NCI-H1930 (cell line): ENCODE measurements at places on chromosomes 6 and 20.

- DNase-seq: no peak
These were observed 2.5 kb downstream of the SRMS start for GRCh38 chr20:63544958-63545516.

DNA sequence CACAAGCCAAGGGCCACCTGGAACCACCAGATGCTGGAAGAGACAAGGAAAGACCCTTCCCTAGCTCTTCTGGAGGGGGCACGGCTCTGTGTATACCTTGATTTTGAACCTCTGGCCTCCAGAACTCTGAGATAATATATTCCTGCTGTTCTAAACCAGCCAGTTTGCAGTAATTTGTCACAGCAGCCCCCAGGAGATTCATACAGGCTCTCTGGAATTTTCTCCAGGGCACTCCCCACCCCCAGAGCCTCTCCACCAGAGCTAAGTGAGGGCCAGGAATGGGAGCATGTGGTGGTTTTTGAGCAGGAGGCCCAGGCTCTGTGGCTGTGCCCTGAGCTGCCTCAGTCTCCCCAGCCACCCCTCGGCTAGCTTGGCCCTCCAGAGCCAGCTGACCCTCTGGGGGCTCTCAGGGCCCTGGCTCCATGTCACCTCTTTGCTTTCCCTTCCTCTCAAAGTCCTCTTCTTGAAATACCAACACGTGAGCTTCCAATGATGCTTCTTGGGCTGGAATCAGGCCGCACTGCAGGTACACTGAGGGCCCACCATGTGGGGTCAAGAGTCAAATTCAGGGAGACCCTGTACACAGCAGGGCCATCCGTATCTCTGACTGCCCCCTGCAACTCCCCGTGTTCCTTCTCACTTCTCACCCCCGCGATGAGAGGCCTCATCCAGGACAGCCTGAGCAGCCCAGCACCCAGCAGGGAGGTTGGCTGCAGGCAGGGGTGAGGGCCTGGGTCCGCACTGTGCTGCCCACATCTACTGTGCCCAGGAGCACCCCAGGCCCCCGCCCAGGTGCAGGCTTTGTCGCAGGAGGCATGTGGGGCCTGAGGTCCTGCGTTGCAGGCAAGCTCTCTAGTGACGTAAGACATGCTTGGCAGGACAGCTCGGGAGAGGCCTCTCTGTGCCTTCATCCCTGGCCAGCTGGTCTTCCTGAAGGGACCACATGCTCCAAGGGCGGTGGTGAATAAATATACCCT lies 155.5 kb downstream of the ANKRD60 start:
- DNase-seq: no peak

DNA sequence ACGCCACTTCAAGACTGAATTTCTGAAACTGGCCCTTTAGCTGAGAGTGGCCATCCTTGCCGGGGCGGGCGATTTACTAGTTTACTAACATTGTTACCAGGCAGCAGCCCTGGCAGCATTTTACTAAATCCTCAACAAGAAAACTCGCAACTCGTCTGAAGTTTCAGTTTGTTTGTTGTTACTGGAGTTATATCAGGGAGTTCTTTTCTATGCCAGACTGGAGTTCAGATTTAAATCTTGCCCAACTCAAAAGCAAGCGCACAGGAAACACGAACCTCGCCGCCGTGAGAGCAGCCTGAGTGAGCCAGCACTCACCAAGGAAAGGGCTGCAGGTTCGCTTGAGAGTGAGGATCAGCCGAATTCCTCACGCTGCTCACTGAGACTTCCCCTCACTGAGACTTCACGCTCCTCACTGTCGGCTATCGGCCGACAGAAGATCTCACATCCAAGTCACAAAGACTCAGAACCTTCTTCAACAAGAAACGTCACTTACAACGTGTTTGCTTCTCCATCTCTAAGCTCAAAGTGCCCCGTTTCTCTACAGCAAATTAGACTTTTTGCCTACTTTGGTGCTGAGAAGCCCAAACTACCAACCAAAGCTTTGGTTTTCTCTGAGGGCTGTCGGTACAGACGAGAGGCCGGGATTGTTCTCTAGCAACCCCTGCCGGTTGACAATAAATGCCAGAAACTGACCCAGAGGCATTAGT lies 78.9 kb downstream of the OLIG3 start:
- DNase-seq: no peak

DNA sequence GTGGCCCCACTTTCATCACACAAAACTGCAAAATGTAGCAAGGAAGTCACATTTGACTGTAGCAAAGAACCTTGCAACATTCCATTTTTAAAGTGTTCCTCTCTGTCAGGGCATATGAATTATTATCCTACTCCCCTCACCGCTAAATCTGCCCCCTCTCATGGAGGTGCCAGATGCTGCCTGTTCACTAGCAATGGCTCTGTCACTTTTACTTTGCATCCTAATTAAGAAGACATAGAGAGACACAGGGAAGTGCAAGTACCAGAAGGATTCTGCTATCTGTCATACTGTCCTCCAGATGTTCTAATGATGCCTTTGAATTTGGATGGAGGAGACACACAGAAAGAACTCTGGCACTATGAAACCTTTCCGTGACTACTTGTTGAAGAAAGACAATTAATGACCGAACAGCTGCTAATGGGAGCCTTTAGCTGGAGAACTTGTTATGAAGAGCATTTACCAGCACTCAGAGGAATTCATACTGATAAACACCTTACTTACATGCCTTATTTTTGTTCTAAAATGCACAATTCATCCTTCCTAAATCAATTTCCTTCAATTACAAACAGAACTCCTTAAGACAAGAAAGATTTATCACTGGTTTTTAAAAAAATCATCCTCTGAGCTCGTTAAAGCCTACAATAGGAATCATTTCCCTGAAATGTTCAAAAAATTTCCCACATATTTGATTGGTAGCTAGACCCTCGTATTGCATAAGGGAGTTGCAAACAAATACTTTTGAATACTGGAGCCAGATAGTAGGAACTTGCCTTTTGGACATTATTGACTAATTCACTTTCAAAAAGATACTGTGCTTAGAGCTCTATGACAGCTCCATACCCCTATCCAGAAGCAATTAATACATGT lies 292.6 kb downstream of the UBE3D start:
- DNase-seq: no peak

DNA sequence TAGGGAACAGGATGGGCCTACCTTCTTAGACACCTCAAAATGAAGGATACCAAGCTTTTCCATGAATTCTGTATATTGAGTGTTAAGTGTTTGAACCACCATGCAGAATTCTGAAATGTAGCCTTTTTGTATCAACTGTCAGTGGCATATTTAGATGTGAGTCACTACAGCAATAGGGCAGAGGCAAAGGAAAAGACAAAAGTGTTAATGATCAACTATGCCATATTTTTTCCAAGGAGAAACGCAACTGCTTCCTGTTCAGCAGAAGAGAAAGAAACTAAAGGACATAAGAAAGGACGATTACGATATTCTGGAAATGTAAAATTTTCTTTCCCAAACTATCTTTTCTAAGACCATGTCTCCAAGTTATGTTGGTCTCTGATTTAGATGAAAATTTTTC lies 104.6 kb upstream of the RSPO3 start:
- DNase-seq: no peak

GRCh38 chr6:107489636-107490565 lies at the start of gene SOBP:
Gene SOBP, plus strand, starts transcription at chr6:107490117. Its CDS starts 500 bp downstream, at chr6:107490617.
- peak; percentile 87 for DNase-seq

GRCh38 chr6:70657706-70658105 lies 10.0 kb upstream of the SMAP1 start:
- no peak for DNase-seq

GRCh38 chr20:20425823-20426654 lies 58.1 kb downstream of the INSM1 start:
- no peak for DNase-seq

GRCh38 chr6:129713806-129714333 lies 3.9 kb upstream of the ARHGAP18 start:
- DNase-seq: no peak

GRCh38 chr6:142822842-142823241 lies 122.1 kb downstream of the HIVEP2 start:
- DNase-seq: no peak

DNA sequence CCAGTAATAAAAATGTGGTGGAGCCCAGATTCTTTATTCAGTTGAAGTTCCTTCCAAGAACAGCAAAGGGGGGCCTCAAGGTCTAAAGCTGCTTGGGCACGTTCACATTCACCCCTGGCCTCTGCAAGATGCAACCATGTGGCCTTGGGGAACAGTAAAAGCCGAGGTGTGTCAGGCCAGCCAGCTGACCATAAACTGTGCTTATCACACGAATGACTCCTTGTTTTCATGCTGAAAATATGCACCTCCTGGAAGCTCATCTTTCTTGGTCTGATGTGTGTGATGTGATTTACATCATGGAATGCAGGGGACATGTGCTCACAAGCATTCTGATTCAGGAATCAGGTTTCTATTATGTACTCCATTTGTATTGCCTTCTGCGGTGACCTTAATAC lies 211.6 kb upstream of the MARCKS start:
- no peak for DNase-seq

DNA sequence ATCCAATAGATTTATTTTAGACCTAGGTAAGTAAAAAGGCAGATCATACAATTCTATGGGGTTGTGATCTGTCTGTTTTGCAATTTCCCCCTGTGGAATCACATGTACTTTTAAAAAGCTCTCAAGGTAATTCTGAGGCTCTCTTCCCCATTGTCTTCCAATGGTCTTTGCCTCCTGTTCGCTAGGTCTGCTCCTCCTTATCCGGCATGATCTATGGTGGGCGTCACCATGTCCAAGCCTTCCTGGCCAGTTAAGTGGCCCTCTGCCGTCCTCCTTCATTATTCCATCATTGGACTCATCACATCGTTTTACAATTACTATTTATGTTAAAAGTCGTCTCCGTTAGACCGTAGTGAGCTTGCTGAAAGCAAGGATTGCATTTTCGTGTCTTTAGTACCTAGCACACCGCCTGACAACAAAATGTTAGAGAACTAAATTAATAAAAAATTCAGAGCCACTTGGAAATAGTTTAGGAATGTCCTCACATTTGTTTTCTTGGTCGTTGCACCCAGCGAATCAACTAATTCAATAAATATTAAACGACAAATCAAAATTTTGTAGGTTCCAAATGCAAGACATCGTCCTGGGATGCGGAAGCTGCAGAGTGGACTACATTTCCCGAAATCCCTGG lies 2.2 kb upstream of the STXBP5 start:
- DNase-seq: peak; percentile 30

GRCh38 chr6:1482381-1483166 lies 93.2 kb downstream of the FOXF2 start:
- DNase-seq: no peak
